ENCODE measurements at places on chromosomes 7 and 10.
A peak's percentile ranks its signal among the peaks of the same experiment; 100 is the strongest.

DNA sequence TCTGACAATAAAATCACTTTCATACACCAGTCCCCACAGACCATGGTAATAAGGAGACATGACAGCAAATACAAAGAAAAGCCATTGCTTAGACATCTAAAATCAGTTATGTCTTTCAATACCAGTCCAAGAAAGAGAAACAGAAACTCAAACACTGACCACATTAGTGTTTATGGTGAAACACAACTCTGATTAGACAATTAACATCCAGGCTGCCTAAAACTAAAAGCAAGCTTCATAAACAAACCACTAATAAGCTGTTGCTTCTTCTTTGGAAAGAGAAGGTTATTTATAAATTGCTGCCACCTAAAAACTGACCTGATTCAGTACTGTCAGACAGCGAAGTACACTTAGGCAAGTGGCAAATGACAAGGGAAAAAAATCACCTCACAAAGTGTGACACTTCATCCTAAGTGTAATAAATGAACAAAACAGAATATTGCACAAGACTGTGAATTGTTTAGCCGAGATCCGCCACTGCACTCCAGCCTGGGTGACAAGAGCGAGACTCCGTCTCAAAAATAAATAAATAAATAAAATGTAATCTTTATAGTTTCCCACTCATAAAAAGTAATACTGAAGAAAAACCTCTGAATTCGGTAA lies 277.4 kb downstream of the PARD3 start:
- DNase-seq, result no peak

DNA sequence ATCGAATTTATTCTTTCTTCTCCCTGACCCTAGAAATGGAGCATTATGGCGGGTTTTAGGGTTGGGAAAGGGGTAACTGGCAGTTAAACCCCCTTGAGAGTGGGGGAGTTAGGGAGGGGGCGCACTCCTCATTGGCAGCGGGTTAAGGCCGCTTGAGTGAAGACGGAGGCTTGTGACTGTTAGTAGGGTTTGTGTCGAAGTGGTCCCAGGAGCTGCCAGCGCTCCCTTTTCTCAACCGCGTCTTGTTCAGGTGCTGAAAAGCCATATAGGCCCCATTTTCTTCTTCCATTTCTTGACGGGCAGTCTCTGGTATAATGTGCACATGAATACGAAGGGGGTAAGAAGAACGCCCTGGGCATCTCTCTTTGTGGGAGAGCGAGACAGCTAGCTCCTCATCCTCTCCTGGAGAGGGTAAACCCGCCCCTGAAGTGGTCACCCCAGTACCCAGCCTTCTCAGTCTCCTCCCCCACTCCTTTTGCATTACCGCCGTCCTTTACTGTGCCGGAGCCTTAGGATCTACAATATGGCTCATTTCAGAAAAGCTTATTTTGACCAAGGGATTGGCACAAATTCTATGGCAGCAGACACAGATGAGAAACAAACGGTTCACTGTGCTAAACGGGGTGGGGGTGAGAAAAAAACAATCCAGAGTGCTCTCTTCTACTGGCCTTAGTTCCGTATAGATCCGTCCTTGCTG lies 836 bp downstream of the KMT2E start:
- peak; percentile 11 for DNase-seq

DNA sequence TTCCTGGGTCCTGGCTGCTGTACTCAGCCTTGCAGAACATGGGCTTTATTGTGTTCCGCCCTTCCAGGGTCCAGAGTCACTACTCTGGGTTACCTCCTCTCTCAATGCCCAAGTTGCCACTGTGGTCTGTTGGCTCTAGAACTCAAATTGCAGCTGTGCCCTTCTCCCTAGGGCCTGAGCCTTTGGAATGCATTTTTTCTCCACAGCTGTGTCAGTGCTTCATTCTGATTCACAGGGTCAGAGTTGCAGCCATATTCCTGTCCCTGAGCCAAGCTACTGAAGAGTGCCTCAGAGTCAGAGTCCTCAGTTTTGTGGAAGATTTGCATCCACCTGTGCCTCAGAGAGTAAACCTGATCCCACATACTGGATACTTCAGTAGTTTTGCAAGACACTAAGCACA lies 167.5 kb downstream of the ITGB1 start:
- DNase-seq, result no peak

GRCh38 chr7:16431646-16432424 lies 10.5 kb upstream of the CRPPA start:
- DNase-seq, result no peak

GRCh38 chr7:45417268-45417667 lies 156.9 kb upstream of the ADCY1 start:
- no peak for DNase-seq

GRCh38 chr7:136123352-136123751 lies 146.2 kb upstream of the MTPN start:
- no peak for DNase-seq

DNA sequence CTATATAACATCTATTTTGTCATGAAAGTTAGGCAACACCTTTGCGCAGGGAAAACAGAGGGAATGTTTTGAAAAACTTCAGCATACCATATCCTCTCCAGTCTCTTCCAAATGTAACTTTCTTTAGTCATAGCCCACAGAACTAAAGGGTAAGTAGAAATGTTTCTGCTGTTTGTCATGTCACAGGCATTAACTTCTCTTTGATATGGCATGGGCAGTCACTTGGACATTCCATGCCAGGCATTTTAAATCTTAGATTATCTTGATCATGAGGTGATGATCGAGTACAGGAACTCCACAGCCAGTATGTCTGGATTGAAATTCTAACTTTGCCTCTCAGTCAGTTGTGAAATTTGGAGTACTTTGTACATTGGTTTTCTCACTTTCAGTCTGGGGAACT lies 27.5 kb upstream of the ETV1 start:
- DNase-seq, result no peak

DNA sequence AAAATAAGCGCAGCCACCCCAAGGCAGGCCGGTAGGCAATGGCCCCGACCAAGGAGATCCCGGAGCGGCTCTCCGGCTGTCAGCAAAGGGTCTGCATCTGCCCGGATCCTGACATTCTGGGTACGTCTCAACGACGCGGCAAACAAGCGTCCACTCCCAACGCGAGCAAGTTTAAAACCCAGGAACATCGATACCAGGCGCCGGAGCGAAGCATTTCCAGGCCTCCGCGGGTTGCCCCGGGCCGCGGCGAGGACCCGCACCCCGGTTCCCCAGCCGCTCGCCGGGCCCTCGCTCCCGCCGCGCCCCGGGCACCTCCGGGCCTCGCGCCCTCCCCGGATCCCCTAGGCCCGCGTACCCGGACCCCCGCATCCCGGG lies 453 bp downstream of the URGCP start:
- peak; percentile 1 for DNase-seq

DNA sequence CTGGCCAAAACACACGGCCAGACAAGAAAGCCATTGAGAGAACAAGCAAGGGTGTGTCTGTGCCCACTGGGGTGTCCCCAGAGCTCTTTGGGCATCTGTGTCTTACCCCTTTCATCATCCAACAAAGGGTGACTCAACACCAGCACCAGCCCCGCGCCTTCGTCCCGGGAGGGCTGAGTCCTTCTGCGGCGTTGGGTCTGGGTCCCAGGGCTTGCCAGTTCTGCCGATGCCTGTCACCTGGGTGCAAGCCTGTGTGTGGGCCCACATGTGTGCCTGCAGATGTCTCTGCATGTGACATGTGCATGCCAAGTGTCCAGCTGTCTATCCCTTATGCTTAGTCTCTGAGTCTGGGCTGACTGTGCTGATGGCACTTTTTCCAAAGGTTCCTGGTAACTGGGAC lies 24.4 kb upstream of the ELN start:
- DNase-seq, result no peak
